SK-N-MC (cell line): ENCODE measurements at places on chromosomes 5 and 9.

GRCh38 chr5:81728301-81728700, 22.6 kb downstream of the SSBP2 start:
- no peak for DNase-seq

- DNase-seq, result no peak
These were observed 173.5 kb downstream of the SLC12A2 start for GRCh38 chr5:128257076-128257475.

GRCh38 chr5:66255714-66256113, 111.6 kb downstream of the SREK1 start:
- DNase-seq, result no peak

DNA sequence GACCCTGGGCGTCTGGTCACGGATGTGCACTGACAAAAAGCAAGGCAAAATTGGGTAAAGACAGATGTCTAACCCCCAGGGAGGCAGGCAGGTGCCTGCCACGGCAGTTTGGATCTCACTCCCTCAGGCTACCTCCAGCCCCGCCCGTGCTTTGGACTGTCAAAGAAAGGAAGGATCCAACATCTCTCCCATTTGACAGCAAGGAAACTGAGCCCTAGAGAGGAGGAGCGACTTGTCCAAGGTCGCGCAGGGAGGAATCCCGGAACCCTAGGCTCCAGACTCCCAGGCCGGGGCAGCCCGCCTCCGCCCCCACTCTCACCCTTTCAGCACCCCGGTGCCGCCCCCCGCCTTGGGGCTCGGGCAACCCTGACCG, 376 bp downstream of the GOLGA1 start:
- DNase-seq, result no peak

- no peak for DNase-seq
These were observed 17.6 kb upstream of the MATR3 start for GRCh38 chr5:139275956-139276355.

DNA sequence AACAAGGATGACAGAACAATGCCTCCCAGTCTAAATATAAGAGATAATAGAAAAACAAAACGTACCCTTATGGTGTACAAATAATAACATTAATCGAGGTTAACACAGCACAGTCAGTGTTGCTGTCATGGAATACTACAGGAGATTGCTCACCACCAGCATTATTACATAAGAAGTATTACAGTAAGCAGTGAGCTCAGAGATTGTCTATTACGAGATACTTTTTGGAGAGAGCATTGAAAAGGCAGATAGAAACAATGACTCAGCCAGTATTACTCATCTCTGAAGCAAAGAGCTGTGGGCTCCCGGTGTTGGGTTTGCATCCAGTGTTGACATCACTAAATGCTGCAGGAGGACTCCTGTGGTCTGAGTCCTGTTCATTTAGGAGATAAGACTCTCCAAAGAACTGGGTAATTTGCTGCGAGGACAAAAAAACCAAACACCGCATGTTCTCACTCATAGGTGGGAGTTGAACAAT, 191.9 kb upstream of the SEMA6A start:
- DNase-seq, result peak; percentile 22

DNA sequence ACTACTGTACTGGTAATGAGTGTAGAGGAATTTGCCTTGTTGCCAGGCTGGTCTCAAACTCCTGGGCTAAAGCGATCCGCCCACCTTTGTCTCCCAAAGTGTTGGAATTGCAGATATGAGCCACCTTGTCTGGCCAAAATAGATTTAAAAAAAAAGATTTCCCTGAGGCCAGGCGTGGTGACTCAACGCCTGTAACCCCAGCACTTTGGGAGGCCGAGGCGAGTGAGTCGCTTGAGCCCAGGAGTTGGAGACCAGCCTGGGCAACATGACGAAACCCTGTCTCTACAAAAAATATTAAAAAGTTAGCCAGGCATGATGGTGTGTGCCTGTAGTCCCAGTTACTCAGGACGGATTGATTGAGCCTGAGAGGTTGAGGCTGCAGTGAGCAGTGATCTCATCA, 62.5 kb downstream of the IPO11 start:
- DNase-seq, result no peak

- no peak for DNase-seq
These were observed 268.4 kb upstream of the PANK3 start for GRCh38 chr5:168847511-168848073.

DNA sequence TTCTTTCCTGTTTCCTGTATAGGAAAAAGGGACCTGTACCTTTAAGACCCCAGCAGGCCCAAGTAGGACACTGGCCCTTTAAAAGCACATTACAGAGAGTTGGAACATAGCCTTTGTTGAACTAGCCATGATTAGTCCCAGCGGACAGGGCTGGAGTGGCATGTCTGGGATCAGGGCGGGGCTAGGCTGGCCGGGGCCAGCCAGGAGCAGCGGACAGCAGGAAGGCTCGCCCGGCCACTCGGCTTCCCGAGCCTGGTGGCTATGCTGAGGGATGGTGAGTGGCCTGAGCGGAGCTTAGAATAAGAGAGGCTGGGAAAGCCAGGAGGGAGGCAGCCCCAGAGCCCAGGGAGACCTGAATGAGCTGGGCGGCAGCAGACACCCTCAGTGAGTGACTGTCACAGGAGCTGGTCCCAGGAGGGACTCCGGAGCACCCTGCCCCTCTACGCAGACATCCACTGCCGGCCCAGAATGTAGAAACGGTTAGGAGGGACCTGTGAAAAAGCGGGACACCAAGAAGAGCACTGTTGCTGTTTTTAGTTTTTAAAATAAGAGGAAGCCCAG, 92.1 kb downstream of the DAB2IP start:
- DNase-seq, result no peak

- no peak for DNase-seq
These were observed 38.2 kb downstream of the POU4F3 start for GRCh38 chr5:146376821-146377220.

DNA sequence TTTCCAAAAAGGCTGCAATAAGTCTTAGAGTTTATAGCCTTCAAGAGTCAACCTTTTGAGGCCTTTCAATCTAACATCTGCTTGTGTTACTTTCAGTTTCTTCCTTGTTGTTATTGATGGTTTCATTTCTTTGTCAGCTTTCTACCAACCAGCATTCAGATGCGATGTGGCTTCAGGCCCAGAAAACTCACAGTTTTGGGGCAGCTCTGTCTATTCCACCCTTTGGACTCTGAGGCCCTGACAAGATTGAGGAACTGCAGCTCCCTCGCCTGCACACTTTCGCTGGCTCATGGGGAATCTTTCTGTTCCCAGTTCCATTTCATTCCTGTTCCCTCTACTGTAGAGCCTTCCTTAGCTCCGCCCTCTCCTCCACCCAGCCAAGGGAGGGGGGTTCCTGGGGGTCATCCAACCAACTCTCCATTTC, 13.3 kb upstream of the WHRN start:
- no peak for DNase-seq

GRCh38 chr5:54083851-54084250, 226.5 kb downstream of the ARL15 start:
- no peak for DNase-seq

DNA sequence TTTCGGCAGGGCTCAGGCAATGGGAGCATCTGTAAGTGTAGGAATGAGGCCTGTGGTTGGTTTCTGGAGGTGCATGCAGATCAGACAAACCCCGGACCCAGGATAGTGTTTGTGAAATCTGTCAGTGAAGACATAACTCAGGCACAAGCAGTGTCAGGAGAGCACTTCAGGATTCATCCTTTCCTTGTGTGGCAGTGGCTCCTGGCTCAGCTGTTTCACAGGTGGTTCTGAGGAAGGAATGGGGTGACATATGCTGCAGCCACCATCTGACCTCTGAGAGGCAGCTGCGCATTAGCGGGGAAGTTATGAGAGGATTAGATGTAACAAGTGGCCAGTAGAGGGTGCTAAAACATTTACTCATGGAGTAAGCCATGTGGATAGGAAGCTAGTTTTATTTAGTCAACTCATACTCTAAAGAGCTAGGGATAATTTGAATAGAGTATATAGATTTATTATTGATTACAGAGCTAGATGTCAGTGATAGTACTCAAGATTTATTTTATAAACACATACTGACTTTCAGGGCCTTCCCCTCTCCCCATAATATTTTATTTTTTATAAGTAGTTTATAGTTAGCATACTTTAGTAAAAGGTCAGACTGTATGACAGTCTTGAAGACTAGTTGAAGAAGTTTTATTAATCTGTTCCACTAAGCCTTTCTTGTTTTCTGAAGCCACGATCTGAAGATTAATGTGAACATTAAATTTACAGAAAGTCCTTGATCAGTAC, 28.4 kb downstream of the NNT start:
- DNase-seq, result peak; percentile 63

DNA sequence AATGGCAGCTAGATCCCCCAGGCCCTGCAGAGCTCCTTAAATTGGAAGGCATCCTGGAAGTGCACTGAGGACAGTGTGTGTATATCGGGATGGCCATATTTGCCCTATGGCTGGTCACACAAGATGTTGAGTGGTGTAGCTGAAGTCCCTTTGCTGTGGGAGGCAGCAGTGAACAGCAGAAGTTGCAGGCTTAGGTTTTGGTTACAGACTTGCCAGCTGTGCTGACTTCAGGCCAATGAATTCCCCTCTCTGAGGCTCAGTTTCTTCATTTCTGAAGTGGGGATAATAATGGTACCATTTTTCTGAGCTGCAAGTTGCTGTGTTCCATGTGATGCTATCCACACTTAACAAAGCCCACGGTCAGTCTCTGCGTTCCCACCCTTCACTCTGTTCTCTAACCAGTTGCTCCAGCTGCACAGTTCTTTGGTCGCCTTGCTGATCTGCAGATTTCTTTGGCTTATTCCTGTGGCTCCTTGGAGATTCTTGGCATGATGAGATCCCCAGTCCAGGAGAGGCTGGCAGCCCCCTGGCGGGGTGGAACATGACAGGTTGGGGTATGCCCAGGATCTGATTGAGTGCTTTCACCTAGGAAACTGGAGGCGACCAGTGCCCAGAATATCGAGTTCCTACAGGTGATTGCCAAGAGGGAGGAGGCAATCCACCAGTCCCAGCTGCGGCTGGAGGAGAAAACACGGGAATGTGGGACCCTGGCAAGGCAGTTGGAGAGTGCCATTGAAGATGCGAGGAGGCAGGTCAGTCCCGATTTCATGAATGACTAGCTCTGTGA, 6.5 kb upstream of the GLE1 start:
- DNase-seq, result no peak

GRCh38 chr5:75656311-75657003, 45.2 kb downstream of the ANKDD1B start:
- no peak for DNase-seq

DNA sequence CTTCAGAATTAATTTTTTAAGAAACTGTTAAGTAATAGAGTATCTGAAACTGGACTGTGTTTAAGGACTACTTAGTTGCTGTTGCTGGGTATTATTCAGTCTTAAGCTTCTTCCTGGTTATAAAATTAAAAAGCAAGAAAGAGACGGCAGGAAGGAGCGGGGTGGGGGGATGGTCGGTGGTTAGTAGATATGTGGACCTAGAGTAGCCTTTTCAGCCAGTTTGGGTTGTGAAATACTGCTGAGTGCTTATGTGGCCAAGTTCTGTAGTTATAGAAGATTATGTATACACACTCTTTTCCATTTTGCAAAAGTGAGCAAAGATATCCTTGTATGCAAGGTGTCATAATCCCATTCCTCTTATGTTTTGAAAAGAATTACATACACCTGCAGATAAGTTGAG, 28.5 kb downstream of the TRIO start:
- no peak for DNase-seq

DNA sequence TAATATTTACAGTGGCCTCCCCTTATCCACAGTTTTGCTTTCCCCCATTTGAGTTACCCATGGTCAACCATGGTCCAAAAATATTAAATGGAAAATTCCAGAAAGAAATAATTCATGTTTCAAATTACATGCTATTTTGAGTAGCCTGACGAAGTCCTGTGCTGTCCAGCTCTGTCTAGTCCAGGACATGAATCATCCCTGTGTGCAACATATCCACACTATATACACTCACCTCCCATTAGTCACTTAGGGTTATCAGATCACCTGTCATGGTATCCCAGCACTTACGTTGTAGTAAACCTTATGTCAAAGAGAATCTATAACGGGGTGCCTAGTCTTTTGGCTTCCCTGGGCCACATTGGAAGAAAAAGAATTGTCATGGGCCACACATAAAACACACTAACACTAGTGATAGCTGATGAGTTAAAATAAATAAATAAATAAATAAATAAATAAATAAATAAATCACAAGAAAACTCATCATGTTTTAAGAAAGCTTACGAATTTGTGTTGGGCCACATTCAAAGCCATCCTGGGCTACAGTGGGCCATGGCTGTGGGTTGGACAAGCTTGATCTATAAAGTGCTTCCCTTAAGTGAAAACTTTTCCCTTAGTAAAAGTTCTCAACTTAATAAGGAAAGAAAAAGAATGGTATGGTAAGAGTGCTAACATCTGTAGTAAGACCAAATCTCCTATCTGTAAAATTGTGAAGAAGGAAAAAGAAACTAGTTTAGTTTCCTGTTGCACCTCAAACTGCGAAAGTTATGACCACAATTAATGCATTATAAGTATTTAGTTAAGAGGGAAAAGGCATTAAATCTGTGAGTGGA, 15.9 kb upstream of the OMD start:
- DNase-seq, result no peak

- DNase-seq, result no peak
These were observed 9.4 kb upstream of the C5orf58 start for GRCh38 chr5:170223360-170223759.

GRCh38 chr5:170225326-170226128, 7.3 kb upstream of the C5orf58 start:
- DNase-seq, result peak; percentile 8

DNA sequence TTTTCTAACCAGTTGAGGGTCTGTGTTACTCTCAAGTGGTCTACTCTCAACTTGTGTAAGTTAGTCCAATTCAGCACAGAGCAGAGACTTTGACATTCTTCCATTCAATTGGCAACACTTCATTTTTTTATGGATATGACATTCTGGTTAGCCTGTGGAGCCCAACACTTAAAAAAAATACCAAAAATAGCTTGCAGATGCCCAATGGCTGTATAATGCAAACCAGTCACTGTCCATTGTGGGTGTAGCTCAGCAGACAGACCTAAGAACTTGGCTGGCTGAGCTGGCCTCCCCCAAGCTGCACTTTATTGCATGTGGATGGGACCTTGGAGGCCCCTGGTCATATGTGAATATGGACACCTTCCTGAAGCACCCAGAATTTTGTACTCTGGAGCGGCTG, 103.2 kb downstream of the DPYSL3 start:
- DNase-seq, result no peak

DNA sequence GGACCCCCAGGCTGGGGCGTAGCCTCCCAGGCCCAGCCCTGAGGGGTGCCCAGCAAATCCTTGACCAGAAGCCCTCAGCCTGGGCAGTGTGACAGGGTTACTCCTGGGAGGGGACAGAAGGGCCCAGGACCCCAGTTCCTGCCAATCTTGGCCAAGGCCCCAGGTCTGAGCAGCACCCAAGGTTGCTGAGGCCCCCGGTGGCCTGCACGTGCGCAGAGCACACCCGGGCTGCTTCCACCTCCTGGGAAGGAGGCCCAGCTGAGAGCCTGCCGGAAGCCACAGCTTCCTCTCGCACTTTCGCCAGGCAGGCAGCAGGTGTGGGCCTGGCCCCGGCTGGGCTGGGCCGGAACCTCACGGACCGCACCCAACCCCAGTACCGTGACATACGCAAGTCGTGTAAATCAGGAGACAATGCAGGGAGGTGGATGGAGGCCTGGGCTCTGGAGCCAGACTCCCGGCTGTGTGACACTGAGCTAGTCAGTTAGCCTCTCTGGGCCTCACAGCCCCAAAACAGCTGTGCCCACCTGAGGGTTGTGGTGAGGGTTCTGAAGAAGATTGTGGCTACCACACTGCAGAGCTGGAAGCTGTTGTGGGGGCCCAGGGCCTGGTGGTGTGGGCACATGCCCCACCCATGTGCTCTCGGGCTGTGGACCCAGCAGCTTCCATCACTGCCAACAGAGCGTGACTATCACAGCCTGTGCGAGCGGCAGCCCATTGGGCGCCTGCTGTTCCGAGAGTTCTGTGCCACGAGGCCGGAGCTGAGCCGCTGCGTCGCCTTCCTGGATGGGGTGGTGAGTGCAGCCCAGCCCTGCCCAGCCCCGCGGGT, 5.1 kb downstream of the GRK6 start:
- no peak for DNase-seq
